ENCODE measurements at places on chromosomes 12 and 14. TPM values are rescaled to one million over a fixed set of nuclear protein-coding genes. Genes with fewer than 3 reads are reported as not detected.

GRCh38 chr14:89858089-89858488 is 96.4 kb downstream of the EFCAB11 start:
- DNase-seq: no peak

DNA sequence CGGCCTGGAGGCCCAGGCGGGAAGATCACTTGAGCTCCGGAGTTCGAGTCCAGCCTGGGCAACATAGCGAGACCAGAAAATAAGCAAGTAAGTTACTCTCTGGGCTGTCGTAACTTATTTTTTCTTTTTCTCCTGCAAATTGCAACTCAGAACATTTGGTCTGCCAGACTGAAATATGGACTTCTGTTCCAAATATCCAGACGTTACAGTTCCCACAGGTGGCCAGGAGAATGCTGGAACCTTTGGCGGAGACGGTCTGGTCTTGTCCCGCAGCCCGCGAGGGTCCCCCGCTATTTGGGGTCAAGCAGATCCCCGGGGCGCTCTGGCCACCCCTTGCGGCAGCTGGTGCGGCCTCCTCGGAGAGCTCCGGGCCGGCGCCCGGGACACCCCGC is 488 bp upstream of the PLEKHH1 start:
- no peak for DNase-seq

DNA sequence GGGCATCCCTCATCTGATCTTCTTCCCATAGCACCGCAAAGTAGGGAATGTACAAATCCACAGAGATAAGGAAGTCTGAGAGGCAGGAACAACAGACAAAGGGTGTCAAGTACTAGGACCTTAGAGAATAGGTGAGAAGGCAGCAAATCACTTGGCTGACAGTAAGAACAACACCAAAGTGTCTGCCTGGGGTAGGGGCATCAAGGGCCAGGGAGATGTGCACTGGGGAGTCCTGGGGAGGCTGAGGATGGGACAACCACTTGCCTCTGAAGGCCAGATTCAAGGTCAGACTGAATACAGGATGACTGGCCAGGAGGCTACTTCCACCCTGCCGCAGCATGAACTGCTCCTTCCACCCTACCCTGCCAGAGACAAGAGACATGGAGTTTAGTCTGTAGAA is 1040.8 kb downstream of the BCL11B start:
- DNase-seq: no peak

- DNase-seq: no peak
Observed at GRCh38 chr12:21678959-21679358, 21.3 kb upstream of the LDHB start.

DNA sequence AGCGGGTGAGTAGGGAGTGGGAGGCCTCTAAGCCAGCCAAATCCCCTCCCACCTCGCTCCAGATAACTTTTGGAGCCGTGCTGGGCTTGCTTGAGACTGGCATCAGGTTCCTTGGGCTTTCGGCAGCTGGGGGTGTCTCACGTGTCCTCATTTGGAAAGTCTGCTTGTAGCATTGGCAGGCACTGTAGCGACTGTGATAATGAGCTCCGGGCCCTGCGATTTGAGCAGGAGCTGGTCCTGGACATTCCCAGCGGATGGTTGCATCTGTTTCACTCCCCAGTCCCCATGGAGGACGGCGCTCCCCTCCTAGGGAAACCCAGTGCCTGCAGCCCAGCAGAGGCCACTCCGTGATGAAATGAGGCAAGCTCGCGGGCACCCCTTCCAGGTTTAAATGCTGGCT is 49.4 kb downstream of the DGLUCY start:
- DNase-seq: peak; percentile 79

DNA sequence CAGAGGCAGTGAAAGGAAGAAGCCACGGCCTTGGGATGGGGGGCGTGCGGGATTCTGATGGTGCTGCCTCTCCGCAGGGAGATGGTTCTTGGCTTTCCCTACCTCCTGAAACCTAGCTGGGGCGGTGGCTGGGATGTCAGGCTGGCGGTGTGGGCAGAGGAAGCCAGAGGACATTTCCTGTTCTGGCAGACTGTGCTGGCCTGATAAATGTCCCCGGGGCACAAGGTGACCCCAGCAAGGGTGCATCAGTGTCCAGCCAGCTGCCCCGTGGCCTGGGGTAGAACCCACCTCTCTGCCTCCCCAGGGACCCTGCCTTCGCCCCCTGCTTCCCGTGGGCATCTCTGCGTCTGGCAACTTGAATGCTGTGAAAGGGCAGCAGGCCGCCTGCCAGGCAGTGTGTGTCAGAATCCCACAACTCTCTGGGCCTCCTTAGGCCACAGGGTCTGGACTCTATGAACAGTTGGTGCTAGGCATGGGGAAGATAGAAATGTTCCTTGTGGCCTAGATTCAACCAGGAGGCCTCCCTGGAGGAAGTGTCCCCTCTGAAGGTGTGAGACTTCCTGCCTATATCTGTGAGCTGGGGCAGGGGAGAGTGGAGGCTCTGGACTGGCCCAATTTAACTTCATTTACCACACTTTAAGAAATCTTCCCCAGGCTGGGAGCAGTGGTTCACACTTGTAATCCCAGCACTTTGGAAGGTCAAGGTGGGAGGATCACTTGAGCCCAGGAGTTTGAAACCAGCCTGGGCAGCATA is 4.9 kb downstream of the SH2B3 start:
- DNase-seq: no peak

GRCh38 chr12:81095501-81096232 is 17.8 kb downstream of the ACSS3 start:
- DNase-seq: peak; percentile 80

GRCh38 chr12:27682534-27682933 is 13.7 kb upstream of the REP15 start:
- DNase-seq: no peak

GRCh38 chr14:51006781-51007211 is 62.5 kb upstream of the PYGL start:
- DNase-seq: peak; percentile 92

GRCh38 chr14:92686411-92686899 is 62.0 kb downstream of the LGMN start:
- no peak for DNase-seq

DNA sequence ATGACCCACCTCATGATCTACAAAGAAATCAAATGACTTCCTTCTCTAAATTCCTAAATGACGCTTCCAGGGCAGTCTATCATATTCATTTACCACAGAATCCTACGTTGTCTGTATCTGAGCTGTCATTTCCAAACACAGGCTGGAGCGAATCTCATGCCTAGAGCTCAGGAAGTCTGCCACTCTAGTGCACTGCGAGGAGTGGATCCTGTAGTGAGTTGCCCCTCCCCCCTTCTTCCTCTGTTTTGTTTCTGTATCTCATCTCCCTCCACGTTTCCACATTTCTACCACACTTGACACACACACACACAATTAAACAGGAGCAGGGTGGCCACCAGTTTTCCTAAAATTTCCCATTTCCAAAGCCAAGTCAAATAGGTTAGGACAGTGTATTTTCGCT is 415.4 kb upstream of the PRICKLE1 start:
- DNase-seq: no peak

DNA sequence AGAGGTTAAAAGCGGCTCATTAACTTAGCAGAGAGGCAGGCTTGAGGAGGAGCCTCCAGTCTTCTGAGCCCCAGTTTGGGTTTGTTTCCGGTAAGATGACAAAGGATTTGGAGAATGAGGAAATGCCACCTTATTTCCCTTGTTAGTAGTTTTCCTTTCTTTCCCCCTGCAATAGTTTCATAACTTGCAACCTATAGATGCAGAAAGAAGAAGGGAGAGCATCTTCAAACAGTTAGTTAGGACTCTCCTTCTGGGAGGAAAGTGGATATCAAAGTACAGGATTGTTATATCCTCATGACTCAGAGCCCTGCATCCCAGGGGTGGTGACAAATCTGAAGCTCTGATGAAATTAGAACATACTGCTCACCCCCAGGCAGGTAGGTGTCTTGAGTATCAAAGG is 180.7 kb upstream of the SLC38A2 start:
- no peak for DNase-seq

DNA sequence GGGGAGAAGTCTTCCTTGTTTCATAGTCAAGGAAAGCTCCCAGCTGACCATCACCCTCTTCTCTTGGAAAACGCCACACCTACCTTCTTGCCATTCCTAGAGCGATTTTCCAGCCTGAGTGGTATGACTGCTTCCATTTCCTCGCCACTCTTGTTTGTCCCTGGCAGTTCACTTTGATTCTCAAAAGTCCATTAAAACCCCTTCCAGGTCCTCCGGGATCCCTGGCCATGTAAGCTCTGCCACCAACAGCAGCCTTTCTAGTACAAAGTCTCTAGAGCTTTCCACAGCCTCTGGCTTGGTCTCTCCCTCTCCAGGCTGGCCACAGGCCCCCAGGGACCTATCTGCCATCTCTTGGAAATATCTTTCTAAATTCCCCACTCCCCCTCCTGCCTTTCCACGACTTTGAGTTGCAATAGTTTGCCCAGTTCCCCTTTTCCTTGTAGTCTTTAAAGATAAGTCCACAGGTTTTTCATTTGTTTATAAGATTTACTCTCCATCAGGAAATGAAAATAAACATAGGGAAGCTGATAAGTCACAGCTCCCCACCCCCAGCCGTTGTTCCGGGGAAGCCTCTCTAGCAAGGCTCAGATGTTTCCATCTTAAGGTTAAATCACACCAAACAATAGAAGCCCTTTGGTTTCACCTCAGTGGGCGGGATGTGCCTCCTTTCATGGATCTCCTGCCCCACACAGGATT is 42.9 kb upstream of the SINHCAF start:
- no peak for DNase-seq

DNA sequence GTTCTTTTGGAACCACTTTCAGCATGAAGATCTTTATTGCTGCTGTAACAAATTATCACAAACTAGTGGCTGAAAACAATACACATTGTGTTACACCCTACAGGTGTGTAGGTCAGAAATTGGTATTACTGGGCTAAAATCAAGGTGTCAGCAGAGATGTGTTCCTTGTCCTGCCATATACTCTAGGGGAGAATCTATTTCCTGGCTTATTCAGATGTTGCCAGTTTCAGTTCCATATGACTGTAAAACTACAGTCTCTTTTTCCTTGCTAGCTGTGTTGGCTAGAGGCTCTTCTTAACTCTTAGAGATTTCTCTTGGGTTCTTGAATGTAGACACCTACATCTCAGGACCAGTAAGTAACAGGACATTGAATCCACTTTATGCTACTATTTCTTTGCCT is 215.6 kb upstream of the PPFIA2 start:
- DNase-seq: no peak

DNA sequence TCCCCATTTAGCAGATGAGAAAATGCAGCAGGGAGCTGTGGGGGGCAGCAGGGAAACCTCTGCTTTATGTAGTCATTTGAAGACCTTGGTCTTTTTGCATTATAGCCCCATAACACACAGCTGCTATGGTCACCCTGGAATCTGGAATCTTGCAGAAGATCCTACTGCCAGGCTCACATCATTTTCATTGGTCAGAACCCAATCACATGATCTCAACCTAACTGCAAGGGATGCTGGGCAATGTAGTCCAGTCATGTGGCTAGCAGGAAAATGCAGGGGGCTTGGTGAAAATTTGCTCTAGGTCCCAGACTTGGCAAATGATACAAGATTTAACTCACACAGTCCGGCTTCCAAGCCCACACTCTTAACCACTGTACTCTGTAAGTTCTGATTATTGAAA is 1028.7 kb downstream of the AACS start:
- peak; percentile 72 for DNase-seq

DNA sequence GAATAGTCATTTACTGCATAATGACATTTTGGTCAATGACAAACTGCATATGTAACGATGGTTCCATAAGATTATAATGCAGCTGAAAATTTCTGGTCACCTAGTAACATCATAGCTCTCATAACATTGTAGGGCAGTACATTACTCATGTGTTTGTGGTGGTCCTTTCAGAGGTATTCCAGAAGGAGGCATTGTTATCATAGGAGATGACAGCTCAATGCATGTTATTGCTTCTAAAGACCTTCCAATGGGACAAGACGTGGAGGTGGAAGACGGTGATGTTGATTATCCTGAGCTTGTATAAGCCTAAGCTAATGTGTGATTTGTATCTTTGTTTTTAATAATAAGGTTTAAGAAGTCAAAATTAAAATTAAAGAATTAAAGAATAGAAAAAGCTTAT is 43.8 kb upstream of the TSPAN11 start:
- DNase-seq: no peak

DNA sequence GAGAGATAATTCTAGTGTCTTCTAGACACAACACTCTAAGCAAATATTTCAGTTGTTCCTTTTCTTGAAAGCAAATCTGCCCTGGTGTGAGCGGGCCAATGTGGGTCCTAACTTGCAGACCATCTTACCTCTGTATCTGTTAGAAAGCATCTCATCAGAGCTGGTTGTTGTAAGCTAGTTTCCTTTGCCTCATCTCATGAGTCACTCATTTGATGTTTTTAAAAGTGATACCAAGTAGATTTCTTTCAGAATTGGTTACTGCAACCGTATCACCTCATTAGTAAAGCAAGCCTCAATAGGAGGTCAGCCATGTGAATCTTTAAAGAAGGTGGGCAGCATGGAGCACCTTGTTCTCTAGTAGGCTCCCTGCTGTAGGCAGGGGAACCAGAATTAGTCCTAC is 78.6 kb downstream of the DAAM1 start:
- no peak for DNase-seq

DNA sequence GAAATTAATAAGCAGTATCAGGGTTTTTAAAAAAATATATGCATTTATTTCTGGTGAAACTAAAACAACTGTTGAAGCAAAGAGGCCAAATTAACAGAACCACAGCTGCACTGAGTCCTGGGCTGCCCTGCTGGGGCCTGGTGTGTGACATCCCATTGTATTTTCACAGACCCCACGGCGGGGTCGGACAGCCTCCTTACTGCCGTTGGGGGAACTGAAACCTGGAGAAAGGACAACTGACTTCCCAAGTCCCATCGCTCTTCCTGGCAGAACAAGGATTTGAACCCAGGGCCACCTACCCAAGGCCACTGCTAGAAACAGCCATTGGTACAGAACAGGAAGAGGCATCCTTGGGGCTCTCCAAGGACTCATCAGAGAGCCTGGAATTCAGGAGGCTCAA is 114.8 kb upstream of the SFSWAP start:
- DNase-seq: no peak

- DNase-seq: no peak
Observed at GRCh38 chr14:41642367-41642766, 35.7 kb downstream of the LRFN5 start.

The CEP128 gene
- total RNA-seq: 7.2 TPM

The TAC3 gene
- 6.8 TPM for total RNA-seq

The FSCB gene
- total RNA-seq: 0.11 TPM

The TCTN1 gene
- total RNA-seq: 106 TPM

The TMEM30B gene
- total RNA-seq: 7.6 TPM

The HPD gene
- 0.30 TPM for total RNA-seq

The RAN gene
- 265 TPM for total RNA-seq

The TPH2 gene
- 0.11 TPM for total RNA-seq

Measured in spinal cord (tissue), 10 donors.